ENCODE measurements at places on chromosomes 4 and X.

DNA sequence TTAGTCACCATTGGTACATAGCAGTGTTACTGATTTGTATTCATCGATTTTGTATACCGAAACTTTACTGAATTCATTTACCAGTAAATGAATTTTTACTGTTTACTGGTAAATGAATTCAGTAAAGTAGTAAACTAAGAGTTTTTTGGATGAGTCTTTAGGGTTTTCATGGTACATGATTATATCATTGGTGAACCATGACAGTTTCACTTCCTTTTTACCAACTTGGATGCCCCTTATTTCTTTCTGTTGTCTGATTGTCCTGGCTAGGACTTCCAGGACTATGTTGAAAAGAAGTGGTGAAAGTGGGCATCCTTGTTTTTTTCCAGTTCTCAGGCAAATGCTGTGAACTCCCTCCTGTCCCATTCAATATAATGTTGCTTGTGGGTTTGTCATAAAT, 494.9 kb downstream of the GALNTL6 start:
- no peak for DNase-seq

GRCh38 chr4:128521156-128521555, 233.5 kb upstream of the PGRMC2 start:
- DNase-seq = no peak

- no peak for DNase-seq
These were observed 555.2 kb downstream of the GABRG1 start for GRCh38 chr4:45568694-45569093.

GRCh38 chrX:49958727-49959485, 36.5 kb downstream of the CLCN5 start:
- no peak for DNase-seq

GRCh38 chrX:117120700-117121099, 657.9 kb upstream of the CT83 start:
- DNase-seq = no peak

DNA sequence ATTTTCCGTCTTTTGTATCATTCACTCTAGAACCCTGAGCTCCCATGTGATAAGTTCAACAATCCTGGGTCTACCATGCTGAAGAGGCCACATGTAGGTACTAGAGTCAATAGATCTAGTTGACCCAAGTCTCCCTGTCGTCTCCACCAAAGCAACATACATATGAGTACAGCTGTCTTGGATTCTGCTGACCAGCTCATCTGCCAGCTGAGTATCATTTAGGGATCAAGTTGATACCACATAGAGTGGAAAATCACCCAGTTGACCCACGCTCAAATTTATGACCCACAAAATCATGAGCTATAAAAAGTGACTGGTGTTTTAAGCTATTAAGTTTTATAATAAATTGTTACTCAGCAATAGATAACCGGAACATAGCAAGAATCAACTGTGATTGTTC, 61.8 kb downstream of the DMD start:
- no peak for DNase-seq

DNA sequence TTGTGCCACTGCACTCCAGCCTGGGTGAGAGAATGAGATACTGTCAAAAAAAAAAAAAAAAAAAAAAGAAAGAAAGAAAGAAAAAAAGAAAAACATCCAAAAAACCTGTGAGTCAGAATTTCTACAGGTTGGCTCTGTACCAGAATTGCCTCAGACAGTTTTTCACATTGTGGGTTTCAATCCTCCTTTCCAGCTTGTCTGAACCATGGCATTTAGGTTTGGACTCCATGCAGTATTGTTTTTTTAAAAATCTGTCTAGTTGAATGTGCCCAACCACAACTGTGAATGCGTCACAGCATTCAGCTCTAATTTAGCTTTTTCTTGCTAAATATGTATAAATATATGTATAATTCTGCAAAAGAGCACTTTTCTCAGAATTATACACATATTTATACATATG, 31.4 kb upstream of the ARSH start:
- no peak for DNase-seq

DNA sequence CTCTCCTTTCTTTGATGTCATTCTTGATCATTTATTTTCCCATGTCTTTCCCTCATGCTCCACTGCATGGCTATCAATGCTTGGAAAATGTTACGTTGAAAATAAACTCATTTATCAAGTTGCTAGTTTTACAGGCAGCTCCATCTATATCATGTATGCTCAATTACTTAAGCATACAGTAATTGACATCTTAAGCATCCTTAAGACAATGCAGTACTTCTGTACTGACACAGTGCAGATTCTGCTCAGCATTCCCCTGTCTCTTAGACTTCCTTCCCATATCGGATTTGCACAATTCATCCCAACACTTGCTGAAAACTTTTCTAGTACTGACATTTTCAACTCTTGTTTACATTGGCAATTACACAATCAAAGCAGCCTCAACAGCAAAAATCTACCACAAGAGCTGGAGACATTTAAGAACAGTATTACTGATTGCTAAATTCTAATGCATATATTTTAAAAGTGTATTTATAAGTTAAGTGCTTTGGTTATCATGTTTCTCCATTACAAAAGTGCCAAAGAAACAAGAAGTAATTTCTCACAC, 165.6 kb downstream of the ATP10D start:
- DNase-seq = no peak

DNA sequence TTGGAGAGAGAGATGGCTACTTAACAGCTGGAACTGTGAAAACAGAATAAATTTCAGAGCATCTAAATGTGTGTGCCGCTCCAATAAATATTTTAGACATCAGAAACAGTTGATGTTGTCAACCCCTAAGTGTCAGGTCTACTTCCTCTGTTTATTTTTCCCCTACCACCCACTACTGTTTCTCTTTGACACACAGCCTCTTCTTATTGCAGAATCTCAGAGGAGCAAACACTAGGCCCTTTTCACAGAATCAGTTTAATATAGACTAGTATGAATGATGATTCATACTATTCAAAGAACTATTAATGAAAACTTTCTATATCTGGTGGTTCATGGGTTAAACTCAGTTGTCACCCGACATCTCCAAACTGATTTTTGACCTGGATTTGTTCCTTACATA, 33.9 kb downstream of the NAA11 start:
- DNase-seq = no peak

- DNase-seq = no peak
These were observed 263.2 kb downstream of the DMD start for GRCh38 chrX:32948130-32948529.
